ENCODE measurements at places on chromosomes 13 and 19.
A peak's percentile ranks its signal among the peaks of the same experiment; 100 is the strongest.

- DNase-seq = no peak
Measured at GRCh38 chr13:34421347-34421719, 520.7 kb upstream of the NBEA start.

DNA sequence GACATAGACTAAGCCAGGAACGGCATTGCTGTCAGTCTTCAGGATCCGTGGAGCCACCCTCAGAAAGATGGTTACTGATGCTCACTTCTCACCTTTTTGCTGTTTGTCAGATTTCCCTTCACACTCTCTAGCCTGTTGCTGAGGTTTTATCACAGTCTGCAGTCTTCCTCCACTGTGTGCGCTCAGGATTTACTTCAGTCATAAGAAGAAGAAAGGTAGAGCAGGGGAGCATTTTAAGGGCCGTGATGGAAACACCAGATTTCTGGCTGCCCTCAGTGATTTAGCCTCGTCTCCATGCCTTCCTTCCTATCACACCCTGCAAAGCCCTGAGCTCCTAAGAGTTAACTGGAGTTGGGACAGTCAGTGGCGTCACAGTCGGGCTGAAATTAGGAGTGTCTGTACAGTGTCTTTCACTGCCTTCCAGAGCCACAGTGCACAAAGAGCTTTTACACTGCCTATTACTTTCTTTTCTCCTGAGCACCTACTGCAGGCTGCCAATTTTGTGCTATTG is 60.0 kb upstream of the GPR183 start:
- no peak for DNase-seq

GRCh38 chr19:13215572-13216380 is 65.6 kb downstream of the IER2 start:
- no peak for DNase-seq

DNA sequence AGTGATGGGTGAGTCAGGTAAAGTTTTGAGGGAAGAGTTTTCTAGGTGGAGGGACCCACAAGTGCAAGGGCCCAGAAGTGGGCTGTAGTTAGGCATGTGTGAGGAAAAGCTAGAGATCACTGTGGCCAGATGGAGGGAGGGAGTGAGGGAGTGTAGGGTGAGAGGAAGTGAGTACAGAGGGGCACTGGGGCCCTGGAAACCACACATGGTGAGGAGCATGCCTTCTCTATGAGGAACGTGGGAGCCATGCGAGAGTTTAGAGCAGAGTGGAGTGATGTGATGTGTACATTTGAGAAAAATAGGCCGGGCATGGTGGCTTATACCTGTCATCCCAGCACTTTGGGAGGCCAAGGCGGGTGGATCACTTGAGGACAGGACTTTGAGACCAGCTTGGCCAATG is 14.7 kb upstream of the SHKBP1 start:
- DNase-seq = peak; percentile 28

DNA sequence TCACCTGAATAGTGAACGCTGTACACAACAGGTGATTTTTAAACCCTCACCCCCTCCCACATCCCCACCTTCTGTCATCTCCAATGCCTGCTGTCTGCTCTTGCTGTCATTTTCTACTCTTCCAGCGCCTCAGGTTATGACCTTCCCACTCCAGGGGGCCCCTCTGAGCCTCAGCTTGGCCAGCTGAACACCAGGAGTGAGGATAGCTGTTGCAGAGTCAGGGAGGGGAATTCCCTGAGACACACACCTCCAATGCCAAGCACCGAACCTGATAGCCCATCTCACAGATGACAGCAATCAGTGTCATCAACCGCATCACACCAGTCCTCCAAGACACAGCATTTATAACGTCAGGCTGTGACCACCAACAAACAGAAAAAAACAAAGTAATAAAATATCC is 193.5 kb downstream of the ZNF536 start:
- DNase-seq = no peak

DNA sequence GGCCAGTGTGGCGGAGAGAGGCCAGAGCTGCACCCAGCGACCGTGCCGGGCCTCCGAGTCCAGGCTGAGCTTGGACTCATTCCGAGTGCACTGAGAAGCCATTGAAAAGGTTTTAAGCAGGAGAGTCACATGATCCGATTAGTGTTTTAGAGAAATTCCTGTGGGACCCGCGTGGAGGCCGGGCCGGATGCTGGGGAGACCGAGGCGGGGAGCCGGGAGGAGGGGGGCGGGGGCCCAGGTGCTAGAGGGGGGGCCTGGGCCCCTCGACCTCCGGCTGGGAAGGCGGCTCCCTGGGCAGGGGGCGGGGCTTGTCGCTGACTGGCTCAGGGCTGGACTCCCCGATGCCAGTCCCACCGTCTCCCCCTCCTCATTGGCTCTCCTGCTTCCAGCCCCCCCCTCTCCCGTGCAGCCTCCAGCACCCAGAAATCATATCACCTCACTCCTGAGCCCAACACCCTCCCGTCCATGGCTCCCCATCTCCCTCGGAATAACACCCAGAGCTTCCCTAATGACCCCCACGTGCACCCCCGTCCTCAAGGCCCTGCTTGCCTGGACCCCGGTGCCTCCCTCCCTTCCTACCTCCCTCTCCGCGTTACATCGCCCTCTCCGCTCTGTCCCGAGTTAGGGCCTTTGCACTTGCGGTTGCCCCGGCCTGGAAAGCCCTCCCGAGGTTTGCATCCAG is 5.2 kb upstream of the ZNF579 start:
- no peak for DNase-seq

GRCh38 chr13:80669112-80669511 is 328.2 kb upstream of the SPRY2 start:
- no peak for DNase-seq

GRCh38 chr19:49718511-49718910 is 27.6 kb downstream of the CPT1C start:
- DNase-seq = no peak

DNA sequence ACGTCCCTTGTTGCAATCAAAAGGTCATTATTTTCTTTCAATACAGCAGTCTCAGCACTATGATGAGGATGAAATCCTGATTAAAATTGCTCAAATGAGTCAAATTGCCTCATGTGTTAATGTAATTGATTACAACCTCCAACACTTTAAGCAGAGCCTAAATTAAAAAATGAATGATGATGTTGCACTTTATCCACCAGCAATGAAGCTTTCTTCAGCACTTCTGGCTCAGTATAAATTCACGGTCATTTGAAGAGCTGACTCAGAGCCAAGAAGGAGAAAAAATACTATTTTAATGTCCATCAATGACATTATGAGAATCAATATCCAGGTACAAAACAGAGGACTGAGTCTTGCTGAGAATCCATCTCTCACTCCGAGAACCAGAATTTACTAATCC is 792.6 kb upstream of the ATXN8OS start:
- no peak for DNase-seq

DNA sequence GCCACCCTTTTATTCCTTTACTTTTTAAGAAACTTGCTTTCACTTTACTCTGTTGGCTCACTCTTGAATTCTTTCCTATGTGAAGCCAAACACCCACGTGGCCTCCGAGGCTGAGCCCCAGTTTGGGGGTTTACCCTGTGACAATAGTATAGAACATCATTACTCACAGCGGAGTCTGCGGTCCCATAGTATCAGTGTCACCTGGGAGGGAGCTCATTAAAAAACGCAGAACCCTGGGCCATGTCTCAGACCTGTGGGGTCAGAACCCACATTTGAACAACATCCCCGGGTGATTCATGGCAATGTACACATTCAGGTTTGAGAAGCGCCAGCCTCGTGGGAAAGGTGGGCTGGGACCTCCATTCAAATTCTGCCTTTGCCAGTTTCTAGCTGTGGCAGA is 36.0 kb upstream of the UBL3 start:
- DNase-seq = no peak

DNA sequence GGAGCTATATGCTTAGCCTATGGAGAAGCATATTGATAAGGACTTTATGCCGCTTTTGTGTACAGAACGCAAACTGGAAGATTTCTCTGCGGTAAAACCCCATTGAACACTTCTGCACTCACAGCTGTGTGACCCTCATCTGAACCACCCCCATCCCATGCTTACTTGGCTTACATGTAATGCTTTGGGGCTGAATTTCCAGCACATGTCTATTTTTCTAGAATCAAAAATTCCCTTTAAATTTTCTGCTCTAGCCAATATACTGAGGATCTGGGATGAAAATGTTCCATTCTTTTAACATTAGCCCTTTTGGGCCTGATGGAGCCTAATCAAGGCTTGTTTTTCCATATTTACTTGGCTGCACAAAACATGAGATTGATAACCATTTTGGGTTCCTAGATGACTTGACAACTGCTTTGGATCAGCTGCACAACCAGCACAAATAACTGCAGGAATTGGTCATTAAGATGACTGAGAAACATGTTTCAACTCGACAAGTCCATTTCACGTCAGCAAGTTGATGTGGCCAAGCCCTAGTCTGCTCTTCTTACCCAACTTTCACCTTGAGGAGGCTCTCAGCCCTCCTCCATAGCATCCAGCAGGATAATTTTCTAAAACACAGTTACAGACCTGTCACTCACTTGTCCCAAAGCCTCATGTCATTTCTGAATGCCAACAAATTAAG is 52.4 kb downstream of the TNFSF11 start:
- no peak for DNase-seq

DNA sequence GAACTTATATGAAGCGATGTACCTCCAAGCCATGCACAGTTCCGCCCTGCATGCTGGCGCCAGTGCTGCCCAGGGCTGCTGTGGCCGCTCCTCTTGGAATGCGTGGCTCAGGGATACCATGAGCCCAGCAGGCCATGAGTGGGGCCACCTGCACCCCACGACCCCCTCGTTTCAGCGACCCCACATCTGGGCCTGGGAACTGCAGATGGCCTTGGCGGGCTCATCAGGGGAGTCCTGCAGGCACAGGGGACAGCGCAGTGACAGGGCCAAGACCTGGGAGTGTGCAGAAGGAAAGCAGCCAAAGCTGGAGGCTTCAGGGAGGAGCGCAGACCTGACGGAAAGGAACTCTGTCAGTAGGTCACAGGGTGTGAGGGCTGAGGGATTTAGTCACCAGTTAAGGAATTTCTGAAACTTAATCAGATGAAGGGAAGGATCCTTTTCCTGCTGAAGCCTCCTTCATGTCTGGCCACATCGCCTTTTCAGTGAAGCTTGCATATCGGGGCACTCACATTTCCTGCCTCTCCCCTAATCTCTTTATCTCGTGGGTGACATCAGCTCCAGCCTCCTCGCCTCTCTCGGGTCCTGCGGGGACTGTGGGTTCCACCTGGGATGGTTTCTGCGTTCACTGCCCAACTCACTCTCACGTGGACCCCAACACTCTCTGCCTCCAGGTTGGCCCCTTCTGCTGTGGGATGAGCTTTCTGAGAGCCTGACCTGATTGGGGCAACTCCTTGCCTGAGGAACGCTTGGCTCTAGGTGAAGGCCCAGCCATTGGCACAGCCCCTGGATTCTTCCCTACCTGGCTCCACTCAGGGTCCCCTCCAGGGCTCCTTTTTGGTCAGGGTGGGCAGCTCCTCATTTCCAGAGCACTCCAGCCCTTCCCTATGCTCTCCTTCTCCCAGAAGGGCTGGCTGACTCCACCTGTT is 123.5 kb downstream of the CRYL1 start:
- no peak for DNase-seq

GRCh38 chr19:6579450-6580178 is 11.3 kb downstream of the CD70 start:
- DNase-seq = no peak

DNA sequence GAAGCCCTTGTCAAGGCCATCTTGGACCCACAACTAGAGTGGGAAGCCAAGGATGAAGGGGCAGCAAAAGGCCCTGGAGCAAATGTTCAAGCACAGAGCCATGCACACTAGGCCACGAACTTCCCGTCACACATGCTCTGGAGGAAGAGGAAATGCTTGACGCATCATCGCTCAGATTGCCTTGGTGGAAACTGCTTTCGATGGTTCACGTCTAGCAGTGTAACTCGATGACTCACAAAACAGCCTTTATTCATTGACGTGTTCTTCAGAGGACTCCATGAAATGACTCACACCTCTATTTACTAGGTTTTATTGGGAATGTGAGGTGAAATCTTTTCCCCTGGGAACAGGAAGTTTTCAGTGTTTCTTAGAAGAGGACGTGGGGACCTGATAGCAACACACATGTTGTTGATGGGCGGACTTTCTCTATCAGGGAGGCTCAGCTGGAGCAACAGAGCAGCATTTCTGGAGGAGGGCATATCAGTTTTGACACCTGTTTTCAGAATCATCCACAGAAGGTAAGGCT is 79.8 kb upstream of the FLT1 start:
- peak; percentile 68 for DNase-seq

DNA sequence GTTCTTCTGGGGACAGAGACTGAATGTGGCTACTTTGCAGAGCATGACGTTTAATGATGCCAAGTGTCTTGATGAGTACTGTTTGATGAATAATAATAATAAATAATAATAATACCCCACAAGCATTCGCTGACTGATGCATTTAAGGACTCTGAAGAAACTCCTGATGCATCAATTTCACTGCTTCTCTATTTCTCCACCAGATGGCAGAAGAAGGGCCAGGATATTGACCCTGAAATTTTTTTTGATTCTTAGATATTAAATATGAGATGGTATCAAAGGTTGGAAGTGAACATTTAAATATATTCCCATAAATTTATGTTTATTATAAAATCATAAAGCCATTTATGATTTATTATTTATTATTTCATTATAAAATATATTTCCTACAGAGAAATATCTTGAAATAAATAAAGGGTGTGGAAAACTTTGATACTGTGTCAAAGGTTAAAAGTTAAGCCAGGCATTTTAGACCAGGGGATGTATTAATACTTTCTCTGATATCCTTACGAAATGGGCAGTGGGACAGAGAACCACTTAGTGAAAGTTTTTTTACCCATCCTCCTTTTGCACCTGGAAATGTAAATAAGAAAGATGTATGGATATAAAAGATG is 170.9 kb downstream of the LACC1 start:
- DNase-seq = no peak

GRCh38 chr13:112182846-112183531 is 116.0 kb downstream of the SOX1 start:
- DNase-seq = peak; percentile 84

- DNase-seq = no peak
Measured at GRCh38 chr13:75749407-75749806, 113.3 kb downstream of the LMO7 start.

- no peak for DNase-seq
Measured at GRCh38 chr19:39083599-39083982, 577 bp upstream of the ACP7 start.

- DNase-seq = no peak
Measured at GRCh38 chr19:34408411-34408810, 4.2 kb downstream of the PDCD2L start.

DNA sequence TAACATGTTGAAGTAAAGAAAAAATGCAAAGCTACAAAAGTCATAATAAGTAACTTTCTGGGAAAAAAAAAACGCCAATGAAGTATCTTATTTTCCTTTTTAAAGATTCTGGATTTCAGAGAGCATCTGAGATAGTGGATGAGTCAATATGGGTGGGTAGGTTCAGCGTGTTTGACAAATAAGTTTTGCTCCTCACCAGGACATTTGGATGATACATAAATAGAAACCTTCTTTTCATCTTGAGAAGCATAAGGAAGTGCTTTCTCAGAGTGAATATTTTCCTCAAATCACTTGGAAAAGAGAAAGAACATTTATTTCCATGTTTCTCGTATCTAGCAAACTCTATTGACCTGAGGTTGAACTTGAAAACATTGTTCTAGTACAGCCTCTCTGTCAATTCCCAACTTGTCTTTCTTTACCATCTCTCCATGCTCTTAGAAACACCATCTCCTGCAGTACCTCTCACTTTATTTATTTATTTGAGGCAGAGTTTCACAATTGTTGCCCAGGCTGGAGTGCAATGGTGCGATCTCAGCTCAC is 463.2 kb downstream of the KLF5 start:
- DNase-seq = no peak

GRCh38 chr13:46641274-46642081 is 88.5 kb downstream of the LRCH1 start:
- no peak for DNase-seq

Measured in HL-60 (cell line).